ENCODE measurements at places on chromosomes 7 and 10.

DNA sequence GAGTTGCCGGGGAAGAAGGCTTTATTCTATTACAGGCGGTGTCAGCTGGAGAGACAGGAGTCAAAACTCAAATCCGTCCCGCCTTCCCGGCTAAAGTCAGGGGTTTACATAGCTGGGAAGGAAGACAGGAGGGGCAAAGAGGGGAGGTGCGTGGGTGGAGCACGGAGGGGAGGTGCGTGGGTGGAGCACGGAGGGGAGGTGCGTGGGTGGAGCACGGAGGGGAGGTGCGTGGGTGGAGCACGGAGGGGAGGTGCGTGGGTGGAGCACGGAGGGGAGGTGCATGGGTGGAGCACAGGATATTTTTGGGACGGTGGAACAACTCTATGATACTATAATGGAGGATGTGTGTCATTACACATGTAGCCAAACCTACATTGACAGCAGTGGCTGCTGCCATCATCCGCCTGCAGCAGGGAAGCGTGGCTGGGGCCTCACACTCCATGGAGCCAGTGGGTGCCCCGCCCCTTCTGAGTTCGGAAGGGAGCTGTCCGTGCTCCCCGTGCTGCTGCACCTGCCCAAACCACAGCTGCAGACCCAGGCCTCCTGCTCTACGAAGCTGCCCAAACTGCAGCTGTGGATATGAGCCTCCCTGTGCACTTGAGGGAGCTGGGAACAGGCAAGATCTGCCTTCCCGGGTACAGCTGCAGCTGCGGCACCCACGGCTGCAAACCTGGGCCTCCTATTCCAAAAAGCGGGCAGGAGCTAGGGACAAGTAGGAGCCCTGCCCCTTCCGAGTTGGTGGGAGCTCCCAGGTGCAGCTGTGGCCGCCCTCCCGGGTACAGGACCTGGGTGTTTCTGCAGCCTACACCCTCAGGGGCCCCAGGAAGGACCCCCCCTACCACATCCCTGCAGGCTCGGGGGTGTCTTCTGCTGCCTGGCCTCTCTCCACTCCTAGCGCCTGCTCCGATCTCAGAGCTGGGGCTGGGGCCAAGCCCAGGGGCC is 119.4 kb downstream of the DYNC2I1 start:
- peak; percentile 25 for DNase-seq

DNA sequence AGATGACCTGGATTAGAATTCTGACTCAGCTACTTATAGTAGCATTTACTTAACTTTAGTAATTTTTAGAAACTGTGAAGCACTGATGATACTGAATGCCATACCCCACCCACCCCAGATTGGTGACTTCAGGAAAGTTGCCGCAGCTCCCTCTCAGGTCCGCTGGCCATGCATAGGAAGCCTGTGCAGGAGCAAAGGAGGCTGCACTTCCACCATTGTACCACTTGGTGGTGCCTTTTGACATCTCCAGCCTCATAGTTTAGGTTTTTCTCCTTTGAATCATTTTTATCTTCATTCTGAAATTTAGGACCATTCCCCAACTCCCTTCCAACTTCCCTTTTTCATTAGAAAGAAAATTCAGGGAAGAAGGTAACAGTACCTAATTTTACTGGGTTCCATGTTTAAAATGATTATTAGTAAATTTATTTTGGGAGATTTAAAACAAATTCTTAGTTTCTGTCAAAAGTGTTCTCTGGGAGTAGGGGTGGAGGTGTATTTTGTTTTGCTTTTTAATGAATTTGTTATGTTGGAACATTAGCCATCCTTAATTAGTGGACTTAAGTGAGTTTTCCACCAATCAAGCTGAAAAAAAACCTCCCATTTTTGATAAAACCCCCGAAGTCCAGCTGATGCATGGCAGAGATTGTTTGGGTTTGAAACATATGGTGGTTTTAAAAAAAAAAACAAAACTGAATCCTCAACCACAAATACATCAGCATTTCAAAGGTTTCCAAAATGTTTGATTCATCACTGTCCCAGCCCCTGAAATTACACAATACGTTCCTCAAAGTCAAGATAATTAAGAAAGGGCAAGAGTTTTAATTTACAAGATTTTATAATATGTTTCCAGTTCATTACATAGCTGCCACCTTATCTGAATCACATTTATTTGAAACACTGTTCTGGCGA is 109.6 kb downstream of the WNT2 start:
- DNase-seq: peak; percentile 21

DNA sequence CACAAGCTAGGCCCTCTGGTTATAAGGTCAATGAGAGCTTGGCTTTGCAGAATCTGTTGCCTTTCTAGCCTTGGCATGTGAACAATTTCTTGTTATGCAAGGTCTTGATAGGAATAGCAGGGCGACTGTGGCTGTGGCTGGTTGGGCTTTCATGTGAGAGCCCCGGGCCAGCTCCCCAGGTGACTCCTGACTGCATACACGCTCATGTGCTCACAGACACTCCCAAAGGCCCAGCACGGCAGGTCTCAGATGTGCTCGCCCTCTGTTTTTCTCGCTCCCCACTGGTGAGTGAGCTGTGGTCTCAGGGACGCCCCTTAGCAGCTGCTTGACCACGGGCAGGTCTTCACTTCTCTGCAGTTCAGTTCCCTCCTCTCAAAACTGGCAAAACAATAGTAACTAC is 37.1 kb upstream of the ZNF32 start:
- no peak for DNase-seq

DNA sequence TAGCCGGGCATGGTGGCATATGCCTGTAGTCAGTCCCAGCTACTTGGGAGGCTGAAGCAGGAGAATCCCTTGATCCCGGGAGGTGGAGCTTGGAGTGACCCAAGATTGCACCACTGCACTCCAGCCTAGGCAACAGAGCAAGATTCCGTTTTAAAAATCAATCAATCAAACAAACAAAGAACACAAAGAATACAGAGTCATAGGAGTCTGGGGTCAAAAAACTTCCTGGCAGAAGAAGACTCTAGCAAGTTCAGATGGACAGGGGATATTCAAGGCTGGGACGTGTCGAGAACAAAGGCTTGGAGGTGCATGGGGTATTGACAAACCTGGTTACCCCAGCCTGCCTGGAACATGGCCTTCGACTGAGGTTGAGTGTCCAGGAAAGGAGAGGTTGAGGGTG is 228.8 kb upstream of the AGK start:
- no peak for DNase-seq

DNA sequence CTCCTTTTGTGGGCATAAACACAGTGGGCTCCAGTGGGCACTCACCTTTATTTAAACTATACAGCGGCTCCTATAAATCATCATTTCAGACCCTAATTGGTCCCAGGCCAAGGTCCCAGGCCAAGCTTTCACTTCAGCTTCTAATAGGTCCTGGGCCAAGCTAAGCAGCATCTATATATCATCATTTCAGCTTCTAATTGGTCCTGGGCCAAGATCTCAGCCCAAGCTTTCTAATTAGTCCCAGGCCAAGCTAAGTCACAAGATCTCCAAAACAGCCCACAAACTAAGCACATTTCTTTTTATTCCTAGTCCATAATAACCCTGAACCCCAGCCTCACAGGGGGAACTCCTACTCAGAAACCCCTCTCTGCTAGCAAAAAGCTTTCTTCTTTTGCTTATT is 47.1 kb downstream of the ZNF680 start:
- no peak for DNase-seq

DNA sequence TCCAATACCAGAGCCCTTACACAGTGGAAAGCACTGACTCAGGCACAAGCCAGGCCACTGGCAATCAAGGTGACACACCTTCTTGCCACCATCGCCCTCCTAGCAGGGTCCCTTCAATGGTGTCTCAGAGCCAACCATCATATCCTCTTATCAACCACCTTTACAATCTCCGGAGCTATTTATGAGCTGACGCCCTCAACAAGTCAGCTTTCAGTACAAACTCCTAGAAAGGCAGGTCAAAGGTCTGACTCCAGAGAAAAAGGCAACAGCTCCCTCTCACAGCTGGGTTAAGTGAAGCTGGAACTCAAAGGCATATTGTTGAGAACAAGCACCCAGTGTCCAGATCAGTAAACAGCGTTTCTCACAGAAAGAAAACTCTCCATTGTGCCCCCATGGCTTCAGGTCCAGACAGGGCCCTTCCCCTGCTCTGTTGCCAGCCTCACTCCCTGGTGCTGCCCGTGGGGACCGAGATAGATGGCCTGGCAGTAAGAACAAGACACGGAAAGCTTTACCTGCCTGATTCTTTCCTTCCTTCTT is 2.4 kb downstream of the ZNF3 start:
- DNase-seq: no peak

DNA sequence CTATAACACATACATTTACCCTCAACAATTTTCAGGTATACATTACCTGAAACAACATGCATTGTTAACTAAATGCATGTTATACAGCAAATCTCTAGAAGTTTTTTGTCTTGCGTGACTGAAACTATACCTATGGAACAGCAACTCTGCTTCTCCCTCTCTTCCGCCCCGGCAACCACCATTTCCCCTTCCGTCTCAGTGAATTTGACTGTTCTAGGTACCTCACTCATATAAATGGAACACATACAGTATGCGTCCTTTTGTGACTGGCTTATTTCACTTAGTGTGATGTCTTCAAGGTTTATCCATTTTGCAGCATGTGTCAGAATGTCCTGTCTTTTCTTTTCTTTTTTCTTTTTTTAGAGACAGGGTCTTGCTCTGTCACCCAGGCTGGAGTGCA is 22.5 kb downstream of the CALHM2 start:
- no peak for DNase-seq

DNA sequence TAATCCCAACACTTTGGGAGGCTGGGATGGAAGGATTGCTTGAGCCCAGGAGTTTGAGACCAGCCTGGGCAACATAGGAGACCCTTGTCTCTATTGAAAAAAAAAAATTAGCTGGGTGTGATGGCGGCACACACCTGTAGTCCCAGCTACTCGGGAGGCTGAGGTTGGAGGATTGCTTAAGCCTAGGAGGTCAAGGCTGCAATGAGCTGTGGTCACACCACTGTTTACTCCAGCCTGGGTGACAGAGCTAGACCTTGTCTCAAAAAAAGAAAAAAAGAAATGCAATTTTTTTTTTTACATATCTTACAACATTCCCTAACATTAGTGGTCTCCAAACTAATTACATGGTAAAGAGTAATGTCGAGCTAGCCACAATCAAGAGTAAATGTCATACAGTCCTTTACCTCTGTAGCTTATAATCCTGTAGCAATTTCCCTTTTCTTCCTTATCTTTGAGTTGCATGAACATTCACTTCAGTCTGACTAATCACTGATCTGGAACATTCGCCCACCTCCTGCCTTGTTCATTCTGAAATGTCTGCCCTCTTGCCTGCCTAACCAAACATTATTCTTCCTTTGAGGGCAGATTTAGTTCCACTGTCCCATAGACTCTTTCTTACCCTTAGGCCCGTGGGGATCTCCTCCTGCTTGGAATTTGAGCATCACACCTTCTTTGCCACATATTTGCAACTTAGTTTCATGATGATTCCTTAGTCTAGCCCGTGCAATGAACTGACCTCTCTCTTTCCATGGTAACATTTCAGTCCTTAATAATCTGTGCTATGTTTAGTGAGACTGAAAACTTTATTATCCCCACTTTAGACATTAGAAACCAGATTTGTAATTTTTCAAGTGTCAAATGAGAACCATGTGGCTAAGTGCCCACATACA is 4.8 kb upstream of the VCL start:
- DNase-seq: no peak

DNA sequence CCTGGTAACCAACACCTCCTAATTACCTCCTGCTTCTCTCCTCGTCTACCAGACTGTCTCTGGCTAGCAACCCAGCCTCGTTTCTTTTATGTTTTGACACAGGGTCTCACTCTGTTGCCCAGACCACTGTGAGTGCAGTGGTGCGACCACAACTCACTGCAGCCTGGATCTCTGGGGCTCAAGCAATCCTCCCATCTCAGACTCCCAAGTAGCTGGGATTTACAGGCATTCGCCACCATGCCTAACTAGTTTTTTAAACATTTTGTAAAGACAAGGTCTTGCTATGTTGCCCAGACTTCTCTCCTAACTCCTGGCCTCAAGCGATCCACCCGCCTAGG is 10.2 kb downstream of the TNRC18 start:
- no peak for DNase-seq

- DNase-seq: no peak
These were observed 22.5 kb downstream of the LRRN3 start for GRCh38 chr7:111113263-111114017.

DNA sequence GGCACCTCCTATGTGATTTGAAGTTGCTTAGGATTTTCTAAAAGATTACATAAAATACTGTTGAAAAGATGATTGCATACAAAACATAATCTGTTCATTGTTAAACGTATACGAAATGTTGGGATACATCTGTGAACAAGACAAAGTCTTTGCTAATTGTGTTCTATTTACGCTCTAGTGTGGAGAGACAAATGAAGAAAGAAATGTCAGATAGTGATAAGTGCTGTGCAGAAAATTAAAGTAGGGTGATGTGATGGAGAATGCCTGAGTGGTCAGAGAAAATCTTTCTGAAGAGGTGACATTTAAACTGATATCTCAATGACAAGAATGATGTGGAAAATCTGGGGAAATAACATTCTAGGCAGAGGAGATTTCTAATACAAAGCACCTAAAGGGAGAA is 13.4 kb upstream of the ZRANB1 start:
- no peak for DNase-seq

DNA sequence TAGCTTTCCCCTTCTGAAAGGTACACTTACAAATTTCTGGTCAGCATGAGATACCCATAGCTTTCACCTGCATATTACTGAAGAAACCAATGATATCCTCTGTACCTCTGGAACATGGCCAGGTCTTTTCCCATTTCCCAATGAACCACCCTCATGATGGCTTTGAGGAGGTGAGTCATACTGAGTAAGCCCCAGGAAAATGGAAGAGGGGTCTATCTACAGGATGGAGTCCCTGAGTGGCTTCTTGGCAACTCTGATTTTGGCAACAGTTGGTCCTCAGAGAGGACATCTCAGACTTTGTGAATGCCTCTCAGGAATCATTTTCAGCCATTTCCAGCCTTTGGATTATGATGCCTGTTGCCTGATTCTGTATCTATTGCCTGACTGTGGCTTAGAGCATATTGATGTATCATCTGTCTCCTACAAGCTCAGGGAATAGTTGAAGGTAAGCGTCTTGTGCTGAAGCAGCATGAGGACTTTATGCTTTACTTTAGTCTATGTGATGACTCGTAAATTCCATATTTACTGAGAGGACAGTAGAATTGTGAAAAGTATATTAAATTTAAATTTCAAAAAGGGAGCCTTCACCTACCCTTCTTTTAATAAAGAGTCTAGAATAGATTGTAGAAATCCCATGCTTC is 84.7 kb upstream of the DKK1 start:
- DNase-seq: no peak

DNA sequence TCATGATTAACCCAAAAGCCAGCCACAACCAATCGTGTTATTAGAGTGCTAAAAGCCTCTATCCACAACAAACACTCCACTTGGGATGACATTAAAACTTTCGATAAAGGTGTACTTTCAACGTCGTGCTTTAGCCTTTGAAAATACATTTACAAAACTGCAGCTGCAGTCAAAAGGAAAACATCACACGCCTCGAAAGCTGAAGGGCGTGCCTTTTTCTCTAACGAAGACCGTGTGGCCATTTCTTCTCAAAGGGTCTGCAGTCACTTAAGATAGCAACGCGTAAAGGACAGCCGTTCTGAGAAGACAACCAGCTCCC is 1.1 kb downstream of the ARHGAP12 start:
- no peak for DNase-seq

All from activated T-cell treated with anti-CD3 and anti-CD28 coated beads, Interleukin-2, amount 50 U/mL, for 4 hours (primary cell).